Ovary (tissue), 10 donors: ENCODE measurements at places on chromosomes 16 and 17.

DNA sequence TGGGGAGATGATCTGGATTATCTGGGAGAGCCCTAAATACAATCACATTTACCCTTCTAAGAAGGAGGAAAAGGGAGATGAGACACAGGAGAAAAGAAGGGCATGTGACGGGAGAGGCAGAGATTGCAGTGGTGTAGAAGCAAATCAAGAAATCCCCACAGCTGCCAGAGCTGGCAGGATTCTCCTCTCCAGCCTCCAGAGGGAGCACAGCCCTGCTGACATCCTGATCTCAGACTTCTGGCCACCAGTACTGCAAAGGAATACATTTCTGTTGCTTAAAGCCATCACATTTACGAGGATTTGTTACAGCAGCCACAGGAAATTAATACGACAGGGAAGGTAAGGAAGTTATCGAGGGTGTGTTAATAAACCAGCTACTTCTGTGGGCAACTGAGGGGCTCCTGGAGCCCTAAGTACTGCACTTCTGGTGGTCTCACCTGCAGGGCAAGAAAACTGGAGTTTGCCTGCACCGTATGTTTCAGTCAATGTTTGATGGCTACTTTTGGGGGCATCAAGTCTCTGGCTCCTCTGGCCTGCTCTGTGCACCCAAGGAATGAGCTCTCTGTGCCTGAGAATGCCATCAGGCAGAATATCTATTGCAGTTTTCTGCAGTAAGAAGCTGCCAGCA, 22.9 kb upstream of the CDH13 start:
- no peaks in the 10 kb centered on the region for H3K27me3 ChIP-seq
- H3K4me1 ChIP-seq: no peaks in the 10 kb centered on the region
- DNase-seq: no peak
- H3K36me3 ChIP-seq: no peaks in the 10 kb centered on the region
- no peak overlapping the region for H3K4me3 ChIP-seq

GRCh38 chr16:66840883-66841282, 3.3 kb upstream of the CA7 start:
- no peak for DNase-seq
- no peaks in the 10 kb centered on the region for H3K27me3 ChIP-seq
- H3K27ac ChIP-seq: no peak overlapping the region
- H3K36me3 ChIP-seq: no peaks in the 10 kb centered on the region
- H3K4me3 ChIP-seq: no peak overlapping the region
- H3K4me1 ChIP-seq: peaks cover 7% of the 10 kb centered on the region

- H3K36me3 ChIP-seq: no peaks in the 10 kb centered on the region
- DNase-seq: no peak
- no peak overlapping the region for H3K27ac ChIP-seq
- no peak overlapping the region for H3K4me3 ChIP-seq
These were observed 112.6 kb downstream of the OR1D5 start for GRCh38 chr17:2950846-2951245.

GRCh38 chr16:72443809-72444208, 271.9 kb upstream of the PMFBP1 start:
- no peaks in the 10 kb centered on the region for H3K4me1 ChIP-seq
- H3K27ac ChIP-seq: no peak overlapping the region
- no peak overlapping the region for H3K4me3 ChIP-seq
- H3K27me3 ChIP-seq: no peaks in the 10 kb centered on the region
- no peak for DNase-seq

DNA sequence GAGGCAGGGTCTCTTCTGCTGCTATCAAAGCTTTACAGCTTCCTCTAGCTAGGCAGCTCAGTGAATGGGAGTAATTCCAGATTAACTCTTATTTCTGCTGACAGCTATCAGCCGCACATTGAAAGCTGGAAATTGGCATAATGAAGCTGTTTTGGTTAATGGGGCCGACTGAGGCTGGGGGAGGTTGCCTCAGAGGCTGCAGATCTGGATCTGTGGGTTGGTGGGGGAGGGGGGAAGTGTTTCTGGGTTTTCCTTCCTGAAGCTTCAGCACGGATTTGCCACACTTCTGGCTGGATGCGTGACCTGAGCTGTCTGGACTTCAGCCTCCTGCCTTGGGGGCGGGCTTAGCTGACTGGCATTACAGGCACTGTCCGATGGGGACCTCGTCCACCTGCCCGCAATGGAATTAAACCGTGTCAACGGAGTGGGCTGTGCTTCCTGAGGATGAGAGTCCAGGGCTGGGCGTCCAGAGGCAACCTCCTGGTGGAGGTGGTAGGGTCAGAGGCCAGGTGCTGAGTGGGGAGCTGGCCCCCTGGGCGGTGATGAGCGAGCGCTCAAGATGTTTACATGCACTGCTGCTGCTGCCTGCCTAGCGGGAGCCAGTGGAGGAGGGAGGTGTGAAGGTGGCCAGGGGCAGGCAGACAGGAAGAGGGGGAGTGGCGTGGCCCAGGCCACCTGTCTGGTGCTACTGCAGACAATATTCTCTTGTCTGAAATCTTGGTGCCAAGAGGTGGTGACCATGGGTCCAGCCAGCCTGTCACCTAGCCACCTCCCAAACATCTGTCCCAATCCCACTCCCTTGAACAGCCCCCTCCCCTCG, 6.7 kb upstream of the ABCC3 start:
- H3K4me1 ChIP-seq: peaks cover 3% of the 10 kb centered on the region
- no peaks in the 10 kb centered on the region for H3K27me3 ChIP-seq
- no peak overlapping the region for H3K4me3 ChIP-seq
- H3K36me3 ChIP-seq: no peaks in the 10 kb centered on the region
- DNase-seq: no peak

DNA sequence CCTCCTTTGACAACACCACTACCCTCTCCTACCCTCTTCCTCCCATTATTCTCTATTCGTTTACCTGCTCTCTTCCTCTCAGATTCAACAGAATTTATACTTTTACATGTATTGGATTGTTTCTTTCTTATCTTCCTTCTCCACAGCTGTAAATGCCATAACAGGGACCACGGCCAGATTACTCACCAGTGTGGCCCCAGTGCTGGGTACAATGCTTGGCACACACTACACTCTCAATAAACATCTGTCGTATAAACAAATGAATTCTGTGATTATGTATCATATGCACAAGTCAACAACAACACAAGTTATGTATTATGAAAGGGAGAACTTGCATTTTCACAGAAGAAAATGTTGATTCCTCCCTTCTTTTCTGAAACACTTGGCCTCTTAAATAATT, 20.0 kb downstream of the AARSD1 start:
- H3K27me3 ChIP-seq: no peaks in the 10 kb centered on the region
- DNase-seq: no peak

- no peak for DNase-seq
- no peaks in the 10 kb centered on the region for H3K36me3 ChIP-seq
- no peak overlapping the region for H3K4me3 ChIP-seq
- no peaks in the 10 kb centered on the region for H3K4me1 ChIP-seq
These were observed 91.9 kb downstream of the ABCC1 start for GRCh38 chr16:16041196-16041892.

DNA sequence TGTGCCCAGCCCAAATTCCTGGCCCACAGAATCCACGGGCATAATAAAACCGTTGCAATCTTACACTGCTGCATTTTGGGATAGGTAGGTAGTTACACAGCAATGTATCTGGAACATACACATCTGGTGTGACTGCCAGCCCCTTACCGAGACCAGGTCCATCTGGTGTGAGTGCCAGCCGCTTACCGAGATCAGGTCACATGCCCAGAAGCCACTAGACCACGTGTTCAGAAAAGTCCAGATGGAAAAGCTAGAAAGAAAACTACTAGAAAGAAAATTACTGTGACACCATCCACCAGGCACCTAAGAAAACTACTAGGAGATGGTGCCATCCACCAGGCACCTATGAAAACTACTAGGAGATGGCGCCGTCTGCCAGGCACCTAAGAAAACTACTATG, 19.4 kb downstream of the PIK3R5 start:
- H3K27ac ChIP-seq: no peak overlapping the region
- DNase-seq: no peak
- no peaks in the 10 kb centered on the region for H3K36me3 ChIP-seq
- H3K27me3 ChIP-seq: no peaks in the 10 kb centered on the region
- no peak overlapping the region for H3K4me3 ChIP-seq

- H3K4me3 ChIP-seq: no peak overlapping the region
- DNase-seq: no peak
- no peak overlapping the region for H3K27ac ChIP-seq
- H3K27me3 ChIP-seq: no peaks in the 10 kb centered on the region
- peaks cover 2% of the 10 kb centered on the region for H3K4me1 ChIP-seq
These were observed 13.2 kb downstream of the NGFR start for GRCh38 chr17:49508061-49508865.

DNA sequence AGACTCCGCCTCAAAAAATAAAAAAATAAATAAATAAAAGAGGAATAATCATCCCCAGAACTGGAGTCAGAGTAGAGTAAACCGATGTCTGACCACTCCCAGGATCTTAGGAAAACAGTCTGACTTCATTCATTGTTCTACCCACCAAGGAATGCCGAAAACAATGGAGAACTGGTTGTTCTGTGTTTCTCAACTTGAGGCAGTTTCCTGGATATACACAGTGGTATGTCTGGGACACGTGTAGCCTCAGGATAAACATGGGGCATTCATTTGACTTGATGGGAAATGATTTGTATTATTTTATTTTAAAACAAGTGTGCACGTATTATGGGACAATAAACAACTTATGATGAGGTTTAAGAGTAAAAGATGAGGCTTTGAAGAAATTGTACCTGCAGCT, 32.8 kb upstream of the PAFAH1B1 start:
- H3K27ac ChIP-seq: no peak overlapping the region
- no peaks in the 10 kb centered on the region for H3K36me3 ChIP-seq
- no peak overlapping the region for H3K4me3 ChIP-seq
- H3K4me1 ChIP-seq: no peaks in the 10 kb centered on the region

DNA sequence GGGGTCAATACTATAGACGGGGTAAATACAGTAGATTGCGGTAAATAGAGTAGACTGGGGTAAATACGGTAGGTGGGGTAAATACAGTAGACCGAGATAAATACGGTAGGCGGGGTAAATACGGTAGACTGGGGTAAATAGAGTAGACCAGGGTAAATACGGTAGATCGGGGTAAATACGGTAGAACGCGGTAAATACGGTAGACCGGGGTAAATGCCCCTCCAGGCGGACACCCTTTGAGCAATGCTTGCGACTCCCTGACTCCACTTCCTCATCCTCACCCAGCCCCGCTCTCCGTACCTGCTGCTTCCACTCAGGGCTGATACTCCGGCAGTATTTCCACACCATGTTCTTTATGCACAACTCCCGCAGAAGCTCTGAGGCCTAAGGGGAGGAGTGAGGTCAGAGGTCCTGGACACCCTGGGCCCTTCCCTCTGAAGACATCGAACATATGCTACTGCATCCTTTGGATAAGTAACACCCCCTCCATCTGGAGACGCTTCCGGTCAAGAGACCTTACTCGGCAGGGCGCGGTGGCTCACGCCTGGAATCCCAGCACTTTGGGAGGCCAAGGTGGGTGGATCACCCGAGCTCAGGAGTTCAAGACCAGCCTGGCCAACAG, 13.3 kb upstream of the CRK start:
- H3K4me1 ChIP-seq: no peaks in the 10 kb centered on the region
- H3K27me3 ChIP-seq: no peaks in the 10 kb centered on the region

GRCh38 chr17:62652251-62653001, 25.0 kb downstream of the MRC2 start:
- H3K4me1 ChIP-seq: peaks cover 31% of the 10 kb centered on the region
- H3K27me3 ChIP-seq: no peaks in the 10 kb centered on the region
- no peaks in the 10 kb centered on the region for H3K36me3 ChIP-seq

DNA sequence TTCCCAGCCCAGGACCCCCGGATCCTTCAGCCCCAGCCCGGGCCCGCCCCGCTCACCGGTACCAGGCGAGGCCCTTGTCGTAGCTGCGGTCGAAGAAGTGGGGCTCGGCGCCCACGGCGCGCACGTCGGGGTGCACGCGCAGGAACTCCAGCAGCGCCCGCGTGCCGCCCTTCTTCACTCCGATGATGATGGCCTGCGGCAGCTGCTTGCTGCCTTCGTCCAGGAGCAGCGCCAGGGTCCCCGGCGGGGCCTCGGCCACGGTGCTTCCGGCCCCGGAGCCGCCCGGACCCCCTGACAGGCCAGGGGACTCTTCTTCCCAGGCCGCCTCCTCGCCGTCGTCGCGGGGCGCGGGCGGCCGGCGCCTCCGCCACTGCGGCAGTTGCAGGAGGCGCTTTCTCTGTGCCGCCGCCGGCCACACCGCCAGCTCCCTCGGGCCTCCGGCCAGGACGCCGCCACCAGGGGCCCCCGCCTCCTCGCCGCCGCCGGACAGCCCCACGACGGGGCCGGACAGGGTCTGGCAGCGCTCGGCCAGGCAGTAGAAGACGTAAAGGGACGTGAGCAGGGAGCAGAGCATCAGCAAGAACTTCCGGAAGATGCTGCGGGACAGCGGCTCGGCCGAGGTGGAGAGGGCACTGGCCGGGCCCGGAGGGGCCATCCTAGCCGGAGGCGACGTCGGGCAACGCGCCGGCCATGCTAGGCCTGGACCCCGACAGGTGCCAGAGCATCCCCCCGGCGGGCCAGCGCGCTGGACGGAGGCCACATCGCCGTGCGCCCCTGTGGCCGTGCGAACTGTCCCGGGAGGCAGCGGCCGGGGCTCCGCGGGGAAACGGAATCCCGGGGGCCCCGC, 1.0 kb downstream of the HS3ST3A1 start:
- no peaks in the 10 kb centered on the region for H3K4me1 ChIP-seq
- no peaks in the 10 kb centered on the region for H3K27me3 ChIP-seq
- H3K36me3 ChIP-seq: no peaks in the 10 kb centered on the region
- DNase-seq: peak; percentile 58

GRCh38 chr17:68314916-68315535, 23.7 kb downstream of the ARSG start:
- H3K36me3 ChIP-seq: no peaks in the 10 kb centered on the region
- H3K4me1 ChIP-seq: no peaks in the 10 kb centered on the region
- no peak overlapping the region for H3K27ac ChIP-seq

DNA sequence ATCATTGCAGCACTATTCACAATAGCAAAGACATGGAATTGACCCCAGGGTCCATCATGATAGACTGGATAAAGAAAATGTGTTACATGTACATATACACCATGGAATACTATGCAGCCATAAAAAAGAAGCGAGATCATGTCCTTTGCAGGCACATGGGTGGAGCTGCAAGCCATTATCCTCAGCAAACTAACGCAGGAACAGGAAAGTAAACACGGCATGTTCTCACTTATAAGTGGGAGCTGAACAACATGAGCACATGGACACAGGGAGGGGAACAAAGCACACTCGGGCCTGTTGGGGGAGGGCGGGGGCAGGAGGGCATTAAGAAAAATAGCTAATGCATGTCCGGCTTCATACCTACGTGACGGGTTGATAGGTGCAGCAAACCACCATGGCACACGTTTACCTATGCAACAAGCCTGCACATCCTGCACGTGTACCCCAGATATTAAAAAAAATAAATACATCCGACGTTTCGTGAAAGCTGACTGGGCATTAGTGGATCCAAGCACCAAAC, 28.9 kb downstream of the ZNF778 start:
- no peaks in the 10 kb centered on the region for H3K27me3 ChIP-seq
- DNase-seq: no peak
- H3K4me1 ChIP-seq: peaks cover 5% of the 10 kb centered on the region
- no peaks in the 10 kb centered on the region for H3K36me3 ChIP-seq
- no peak overlapping the region for H3K27ac ChIP-seq
